Caki2 (cell line): ENCODE measurements at places on chromosomes 11 and 22.

GRCh38 chr22:29152954-29153719 is 52.6 kb upstream of the EMID1 start:
- no peak for DNase-seq

- DNase-seq = no peak
Observed at GRCh38 chr11:82738091-82738490, 4.4 kb upstream of the FAM181B start.

- DNase-seq = no peak
Observed at GRCh38 chr11:88695689-88696414, 358.3 kb upstream of the CTSC start.

DNA sequence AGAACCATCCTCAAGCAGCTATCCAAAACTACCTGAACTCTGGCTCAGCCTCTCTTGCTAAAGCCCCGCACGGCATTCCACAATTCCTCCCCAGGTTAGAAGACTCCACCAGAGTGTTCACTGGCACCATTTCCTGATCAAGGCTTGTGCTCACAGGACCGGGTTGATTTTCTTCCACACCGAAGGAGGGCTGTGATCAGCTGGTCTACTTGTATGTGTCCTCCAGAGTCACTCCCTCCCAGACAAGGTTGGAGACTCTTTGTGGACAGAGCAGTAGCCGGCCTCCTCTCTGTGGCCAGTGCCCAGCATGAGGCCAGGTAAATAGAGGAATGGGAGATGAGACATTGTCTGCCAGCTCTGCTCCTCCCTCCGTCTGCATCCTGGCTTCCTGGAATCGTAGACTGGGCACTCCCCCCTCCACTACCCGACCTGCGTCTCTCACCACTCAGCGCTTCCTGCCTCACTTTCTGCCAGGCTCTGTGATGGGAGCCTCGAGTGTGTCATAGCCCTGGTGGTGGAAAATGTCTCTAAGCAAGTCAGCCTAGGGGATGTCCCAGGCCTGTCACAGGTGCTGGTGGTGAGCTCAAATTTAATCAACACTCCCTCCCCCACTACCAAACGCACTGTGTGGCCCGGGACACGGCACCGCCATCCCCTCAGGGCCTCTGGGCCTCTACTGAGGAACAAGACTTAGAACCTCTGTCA is 12.5 kb upstream of the TMPRSS6 start:
- DNase-seq = peak; percentile 21

GRCh38 chr22:48491451-48491941 is 1336.2 kb downstream of the BRD1 start:
- DNase-seq = no peak

- DNase-seq = no peak
Observed at GRCh38 chr22:37959231-37959825, 5.8 kb downstream of the POLR2F start.
